NCI-H2029 treated with DMSO at 0.1 percent for 48 hours (cell line): ENCODE measurements at places on chromosomes 16 and 17.

- DNase-seq: no peak
These were observed 1.3 kb upstream of the NXPH3 start for GRCh38 chr17:49574323-49574781.

DNA sequence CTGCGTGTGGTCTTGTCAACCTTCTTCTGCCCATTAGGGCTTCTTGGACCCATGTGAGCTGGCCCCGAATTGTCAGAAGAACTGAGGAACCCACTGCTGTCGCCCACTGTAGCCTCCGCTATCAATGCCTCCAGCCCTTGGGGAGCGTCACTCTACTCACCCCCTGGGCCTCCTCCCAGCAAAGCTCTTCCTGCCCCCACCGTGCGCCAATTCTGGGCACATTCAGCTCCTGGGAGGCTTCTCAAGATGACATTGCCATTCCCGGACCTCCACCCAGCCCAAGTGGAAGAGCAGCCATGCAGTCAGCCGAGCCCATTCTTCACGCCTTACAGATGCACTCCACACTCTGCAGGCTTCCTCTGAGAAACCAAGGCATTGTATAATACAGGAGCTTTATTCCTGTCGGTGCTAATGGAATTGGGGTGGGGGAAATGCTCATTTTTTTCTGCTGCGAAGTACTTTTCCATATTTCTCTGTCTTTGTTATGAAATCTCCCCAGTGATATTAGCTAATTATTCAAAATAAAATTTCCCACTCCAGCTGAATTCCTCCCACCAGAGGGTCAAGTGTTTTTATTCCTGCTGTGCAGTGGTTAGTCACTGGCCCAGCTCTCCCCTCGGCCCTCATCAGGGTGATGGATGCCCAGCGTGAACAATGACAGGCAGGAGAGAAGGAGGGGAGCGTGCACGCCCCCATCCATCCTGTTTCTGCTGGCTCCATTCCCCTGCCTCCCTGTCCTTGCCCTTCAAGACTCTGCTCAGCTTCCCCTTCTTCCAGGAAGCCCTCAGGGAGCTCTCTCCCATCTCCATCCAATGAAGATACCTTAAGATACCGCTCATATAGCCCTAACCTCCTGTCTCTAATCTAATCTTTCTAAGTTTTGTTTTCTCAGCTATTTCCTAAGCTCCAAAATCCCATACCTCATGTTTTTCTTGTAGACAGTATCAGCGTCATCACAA is 87.7 kb downstream of the C16orf95 start:
- DNase-seq: no peak

- no peak for DNase-seq
These were observed 82.1 kb downstream of the MSI2 start for GRCh38 chr17:57338257-57338914.

- DNase-seq: no peak
These were observed 57.1 kb downstream of the BRIP1 start for GRCh38 chr17:61806081-61806828.

GRCh38 chr16:582614-583331 is 7.1 kb upstream of the RAB40C start:
- no peak for DNase-seq
